Effector memory CD4-positive, alpha-beta T cell (primary cell): ENCODE measurements at places on chromosomes 16 and 17.
A peak's percentile ranks its signal among the peaks of the same experiment; 100 is the strongest.

DNA sequence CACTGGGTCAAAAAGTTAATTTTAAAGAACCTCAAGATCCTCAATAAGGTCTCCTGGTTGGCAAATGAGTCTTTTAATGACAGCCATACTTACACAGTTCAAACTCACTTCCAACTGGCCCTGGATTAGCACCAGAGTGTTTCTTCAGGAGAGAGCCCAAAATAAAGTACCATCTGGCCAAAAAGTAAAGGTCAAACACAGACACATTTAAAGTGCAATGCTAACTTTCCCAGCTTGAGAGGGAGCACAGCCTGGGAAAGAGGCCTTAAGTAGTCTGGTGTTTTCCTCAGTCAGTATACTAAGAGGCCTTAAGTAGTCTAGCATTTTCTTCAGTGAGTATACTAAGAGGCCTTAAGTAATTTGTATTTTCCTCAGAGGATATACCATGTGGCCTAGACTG is 46.6 kb upstream of the ERN1 start:
- DNase-seq, result no peak

GRCh38 chr17:62648956-62649294 is 21.5 kb downstream of the MRC2 start:
- DNase-seq, result no peak

DNA sequence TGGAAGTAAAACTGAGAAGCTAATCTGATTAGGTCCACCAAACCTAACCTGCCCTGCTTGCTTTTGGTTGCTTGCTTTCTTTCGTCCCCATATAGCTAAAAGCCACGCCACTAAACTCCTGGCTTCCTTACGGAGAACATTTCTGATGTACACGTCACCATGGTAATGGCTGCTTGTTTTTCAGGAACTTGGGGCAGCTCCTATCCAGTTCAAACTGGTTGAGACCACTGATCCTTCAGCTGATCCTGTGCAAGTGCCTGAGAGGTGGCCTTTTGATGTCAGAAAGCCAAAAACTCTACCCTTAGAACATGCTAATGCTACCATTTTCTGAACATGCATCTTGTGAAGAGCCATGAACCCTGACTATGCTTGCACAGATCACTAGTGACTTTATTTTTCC is 14.4 kb upstream of the DHRS7C start:
- no peak for DNase-seq

DNA sequence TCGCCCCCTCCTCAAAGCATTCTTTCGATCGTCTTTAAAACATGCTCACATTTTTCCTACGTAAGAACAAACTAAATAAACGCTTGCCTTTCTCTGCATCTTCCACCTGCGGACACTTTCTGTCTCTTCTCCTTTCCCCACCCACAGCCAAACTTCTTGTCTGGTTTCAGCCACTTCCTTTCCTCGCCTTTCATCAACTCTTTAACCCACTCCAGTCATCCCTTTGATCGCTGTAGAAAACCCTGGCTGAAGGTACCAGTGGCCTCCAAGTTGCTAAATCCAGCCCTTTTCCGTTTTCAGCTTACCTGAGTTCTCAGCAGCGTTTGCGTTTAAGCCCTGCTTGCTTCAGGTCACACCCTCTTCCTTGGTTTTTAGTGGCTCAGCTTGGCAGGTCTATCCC is 483 bp downstream of the RPA1 start:
- DNase-seq, result no peak

- DNase-seq, result no peak
Measured at GRCh38 chr17:21272881-21273792, 11.4 kb upstream of the MAP2K3 start.

DNA sequence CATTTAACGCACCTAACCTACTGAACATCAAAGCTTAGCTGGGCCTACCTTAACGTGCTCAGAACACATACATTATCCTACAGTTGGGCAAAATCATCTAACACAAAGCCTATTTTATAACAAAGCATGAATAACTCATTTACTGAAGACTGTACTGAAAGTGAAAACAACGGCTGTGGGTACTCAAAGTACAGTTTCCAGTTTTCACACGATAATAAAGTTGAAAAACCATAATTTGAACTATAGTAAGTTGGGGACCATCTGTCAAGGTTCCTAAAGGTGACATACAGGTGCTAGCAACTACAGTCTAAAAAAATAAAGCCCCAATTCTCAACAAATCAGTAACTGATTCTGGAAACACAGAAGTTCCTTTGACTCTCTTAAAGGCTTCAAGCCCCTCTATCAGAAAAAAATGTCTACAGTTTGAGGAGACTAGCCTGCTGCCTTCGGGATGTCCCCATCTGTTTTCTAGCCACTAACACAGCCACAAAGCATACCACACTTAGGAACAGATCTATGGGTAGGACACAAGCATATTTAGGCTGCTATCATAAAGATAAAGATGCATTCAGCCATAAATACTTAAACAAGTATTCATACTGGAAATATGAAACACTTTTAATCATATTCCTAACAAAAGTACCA is 71.3 kb downstream of the KANSL1 start:
- no peak for DNase-seq

- DNase-seq, result no peak
Measured at GRCh38 chr16:19417640-19418039, at the start of gene TMC5. TMC5 (plus strand) TSS chr16:19417883; CDS start chr16:19440039, 22,156 bp downstream.

DNA sequence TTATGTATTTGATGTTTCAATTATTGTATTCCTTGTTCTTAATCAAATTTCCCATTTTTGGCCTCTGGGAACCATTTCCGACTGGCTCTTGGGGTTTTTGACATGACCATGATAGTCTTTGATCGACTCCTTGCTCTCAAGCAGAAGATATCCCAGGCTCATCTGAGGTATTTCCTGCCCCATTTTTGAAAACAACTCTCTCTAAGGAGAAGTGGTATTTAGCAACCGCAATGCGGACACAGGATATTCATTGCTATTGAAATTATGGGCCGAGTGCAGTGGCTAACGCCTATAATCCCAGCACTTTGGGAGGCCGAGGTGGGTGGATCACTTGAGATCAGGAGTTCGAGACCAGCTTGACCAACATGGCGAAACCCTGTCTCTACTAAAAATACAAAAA is 5.5 kb downstream of the TANGO6 start:
- no peak for DNase-seq

DNA sequence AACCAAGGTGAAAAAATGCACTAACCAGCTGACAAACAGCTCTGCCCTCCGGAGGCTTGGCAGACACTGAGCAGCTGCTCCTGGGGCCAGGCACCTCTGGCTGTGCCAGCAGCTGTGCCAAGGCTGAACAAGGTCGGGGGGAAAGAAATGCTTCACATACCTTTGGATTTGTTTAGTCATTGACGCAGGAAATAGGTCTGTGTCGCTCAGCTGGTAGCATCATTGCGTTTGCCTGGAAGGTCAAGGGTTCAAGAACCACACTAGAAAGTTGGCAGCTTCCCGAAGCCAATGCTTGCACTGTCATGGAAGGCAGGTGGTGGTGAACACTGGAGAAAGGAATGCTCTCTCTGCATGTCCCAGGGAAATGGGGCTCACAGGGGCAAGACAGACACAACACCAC is 63.5 kb downstream of the PCTP start:
- DNase-seq, result no peak

DNA sequence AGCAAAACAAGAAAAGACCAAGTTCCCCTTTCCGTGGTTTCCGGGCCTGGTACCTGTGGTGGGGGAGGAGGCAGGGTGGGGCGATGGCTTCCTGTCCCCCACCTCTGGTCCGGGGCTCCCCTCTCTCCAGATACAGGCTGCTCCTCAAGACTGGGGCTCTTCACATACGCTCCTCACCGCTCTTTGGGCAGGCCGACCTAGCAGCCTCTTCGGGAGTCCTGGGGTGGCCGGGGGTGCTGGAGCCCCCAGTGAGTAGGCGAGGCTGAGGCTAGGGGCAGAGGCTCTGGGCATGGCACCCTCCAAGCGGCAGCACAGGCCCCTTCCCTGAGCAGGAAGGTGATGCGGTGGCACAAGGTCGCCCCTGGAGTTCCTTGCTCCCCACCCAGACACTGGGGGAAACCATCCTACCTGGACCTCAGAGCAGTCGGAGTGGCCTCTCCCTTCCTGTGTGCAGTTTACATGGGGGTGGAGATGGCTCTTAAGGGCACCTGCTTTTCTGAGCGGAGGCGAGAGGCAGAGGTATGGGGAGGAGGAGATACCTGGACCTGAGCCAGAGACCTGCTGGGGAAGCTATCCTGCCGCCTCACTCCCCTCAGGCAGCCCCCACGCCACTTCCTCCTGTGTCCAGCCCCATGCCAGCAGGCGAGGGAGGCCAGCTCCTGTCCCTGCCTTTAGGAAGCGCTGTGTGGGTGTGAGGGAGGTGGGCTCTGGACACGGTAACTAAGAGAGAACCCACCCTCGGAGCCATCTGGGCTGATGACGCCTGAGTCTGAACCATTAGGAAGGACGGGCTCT is 891 bp downstream of the CORO1A start:
- peak; percentile 73 for DNase-seq

GRCh38 chr17:21036361-21036881 is 6.4 kb downstream of the USP22 start:
- no peak for DNase-seq

- no peak for DNase-seq
Measured at GRCh38 chr17:40399185-40399584, 18.5 kb downstream of the TOP2A start.

GRCh38 chr16:27239026-27239425 is 29.5 kb downstream of the NSMCE1 start:
- DNase-seq, result no peak

GRCh38 chr17:74390680-74391653 is 23.7 kb downstream of the GPR142 start:
- DNase-seq, result no peak

DNA sequence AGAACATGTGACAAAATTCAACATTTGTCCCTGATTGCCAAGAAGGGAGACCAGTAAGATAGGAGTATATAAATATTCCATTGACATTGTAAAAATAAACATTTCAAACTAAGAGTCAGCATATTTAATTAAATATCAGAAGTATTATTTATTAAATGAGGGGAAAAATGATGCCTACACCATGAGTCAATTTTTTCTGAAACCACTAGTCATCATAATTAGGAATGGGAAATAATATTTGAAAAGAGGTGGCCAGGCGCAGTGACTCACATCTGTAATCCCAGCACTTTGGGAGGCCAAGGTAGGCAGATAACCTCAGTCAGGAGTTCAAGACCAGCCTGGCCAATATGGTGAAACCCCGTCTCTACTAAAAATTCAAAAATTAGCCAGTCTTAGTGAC is 2.1 kb downstream of the CMTM1 start:
- no peak for DNase-seq
